Occipital lobe (tissue), 3 donors: ENCODE measurements at places on chromosomes 1 and 21. TPM values are rescaled to one million over a fixed set of nuclear protein-coding genes. Genes with fewer than 3 reads are reported as not detected.

Gene TDRKH
- 17.6 TPM for total RNA-seq

Gene ACTA1
- 1.7 TPM for total RNA-seq

Gene C1orf141
- not detected for total RNA-seq

Gene GFI1
- not detected for total RNA-seq

Gene GPR25
- total RNA-seq: not detected

Gene OSCP1
- total RNA-seq: 16.4 TPM

Gene OPTC
- not detected for total RNA-seq

Gene APCS
- not detected for total RNA-seq

Gene CELA2A
- not detected for total RNA-seq

Gene IFI44
- 57.1 TPM for total RNA-seq

Gene PPIAL4G
- 0.31 TPM for total RNA-seq

Gene BRINP3
- total RNA-seq: 28.9 TPM

Gene MAP3K6
- total RNA-seq: 2.7 TPM

DNA sequence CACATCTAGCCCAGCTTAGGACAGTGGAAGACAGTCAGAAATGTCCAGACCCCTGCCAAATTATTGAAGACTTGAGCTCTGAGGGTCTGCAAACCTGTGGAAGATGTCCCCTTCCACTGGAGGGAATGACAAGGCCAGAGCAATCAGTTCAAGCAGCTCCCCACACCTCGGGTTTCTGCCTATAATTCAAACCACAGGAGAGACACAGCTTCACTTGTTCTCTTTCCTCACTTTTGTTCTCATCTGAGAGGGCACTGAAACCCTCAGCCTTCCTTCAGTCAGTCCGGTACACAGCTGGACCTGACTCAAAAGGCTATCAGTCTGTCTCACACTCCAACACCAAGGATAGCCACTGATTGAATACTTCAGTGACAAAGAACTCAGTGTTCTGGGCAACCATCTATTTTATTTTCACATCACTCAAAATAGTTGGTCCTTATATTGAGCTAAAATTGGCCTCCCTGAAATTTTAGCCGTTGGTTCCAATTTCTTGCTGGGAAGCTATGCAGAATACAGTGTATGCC lies 70.1 kb downstream of the TENT5C start:
- DNase-seq: no peak

DNA sequence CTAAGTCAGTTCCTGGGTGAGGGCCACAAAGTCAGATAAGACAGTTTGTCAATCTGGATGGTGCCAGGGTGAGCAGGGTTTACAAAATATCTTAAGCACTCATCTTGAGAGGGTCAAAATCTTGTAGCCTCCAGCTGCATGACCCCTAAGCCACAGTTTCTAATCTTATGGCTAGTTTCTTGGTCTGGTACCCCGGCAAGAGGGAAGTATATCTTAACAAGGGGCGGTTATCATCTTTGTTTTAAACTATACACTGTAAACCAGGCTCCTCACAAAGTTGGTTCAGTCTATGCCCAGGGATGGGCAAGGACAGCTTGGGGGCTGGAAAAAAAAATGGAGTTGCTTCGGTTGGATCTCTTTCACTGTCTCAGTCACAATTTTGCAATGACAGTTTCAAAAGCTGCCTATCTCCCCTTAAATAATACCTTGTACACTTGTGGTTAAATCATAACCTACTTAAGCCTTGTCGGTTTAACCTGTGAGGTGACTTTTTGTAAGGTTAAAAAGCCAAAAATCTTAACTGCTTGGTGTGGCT lies 7.8 kb upstream of the CD46 start:
- DNase-seq: no peak

- DNase-seq: peak; percentile 20
These were observed 45.8 kb upstream of the DMRTB1 start for GRCh38 chr1:53413175-53414001.

GRCh38 chr1:174954671-174955669 lies 44.8 kb upstream of the CACYBP start:
- DNase-seq: no peak

- peak; percentile 45 for DNase-seq
These were observed 741 bp downstream of the RGS2 start for GRCh38 chr1:192809307-192810252.

- no peak for DNase-seq
These were observed 112.7 kb downstream of the HMCN1 start for GRCh38 chr1:185846672-185847444.

- no peak for DNase-seq
These were observed 169.6 kb downstream of the TGFB2 start for GRCh38 chr1:218514689-218515088.

DNA sequence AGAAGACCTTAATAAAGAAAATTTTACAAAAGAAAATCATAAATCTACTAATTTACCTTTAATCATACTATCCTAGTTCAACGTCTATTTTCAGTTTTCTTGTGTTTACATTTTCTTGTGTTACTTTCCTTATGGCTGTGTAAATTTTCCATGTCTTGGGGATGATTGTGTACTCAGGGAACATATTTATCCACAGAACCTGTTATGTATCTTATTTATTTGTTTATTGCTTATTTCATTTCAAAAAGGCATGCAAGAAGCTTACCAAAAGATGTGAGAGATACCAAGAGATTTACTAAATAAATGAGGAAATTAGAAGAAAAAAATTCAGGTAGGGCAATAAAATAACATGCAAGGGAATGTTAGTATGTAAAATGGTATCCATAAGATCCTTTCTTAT lies 22.8 kb downstream of the PBX1 start:
- no peak for DNase-seq

GRCh38 chr1:93005252-93005598 lies 44.0 kb upstream of the DIPK1A start:
- no peak for DNase-seq

DNA sequence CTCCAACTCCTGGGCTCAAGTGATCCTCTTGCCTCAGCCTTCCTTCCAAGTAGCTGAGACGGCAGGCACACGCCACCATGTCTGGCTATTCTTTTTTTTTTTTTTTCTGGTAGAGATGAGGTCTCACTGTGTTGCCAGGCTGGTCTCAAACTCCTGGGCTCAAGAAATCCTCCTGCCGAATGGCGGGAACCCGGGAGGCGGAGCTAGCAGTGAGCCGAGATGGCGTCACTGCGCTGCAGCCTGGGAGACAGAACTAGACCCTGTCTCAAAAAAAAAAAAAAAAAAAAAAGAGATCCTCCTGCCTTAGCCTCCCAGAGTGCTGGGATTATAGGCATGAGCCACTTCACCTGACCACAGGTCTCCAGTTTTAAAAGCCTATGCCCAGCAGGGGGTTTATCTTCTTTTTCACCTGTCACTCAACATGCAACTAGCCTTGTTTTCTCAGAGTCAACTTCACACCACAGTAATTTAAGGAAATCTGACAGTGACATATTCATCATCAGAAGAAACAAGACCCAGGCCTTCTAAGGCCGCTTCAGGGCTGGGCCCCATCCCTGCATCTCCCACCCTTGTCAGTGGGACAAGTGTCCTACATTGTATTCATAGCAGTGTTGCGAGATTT lies 38.3 kb upstream of the GALNT2 start:
- no peak for DNase-seq

- no peak for DNase-seq
These were observed 46.3 kb downstream of the GPR161 start for GRCh38 chr1:168090395-168090794.

GRCh38 chr21:35145626-35146233 lies 96.6 kb upstream of the RUNX1 start:
- DNase-seq: no peak

GRCh38 chr1:101235696-101236515 lies 913 bp upstream of the S1PR1 start:
- DNase-seq: no peak

DNA sequence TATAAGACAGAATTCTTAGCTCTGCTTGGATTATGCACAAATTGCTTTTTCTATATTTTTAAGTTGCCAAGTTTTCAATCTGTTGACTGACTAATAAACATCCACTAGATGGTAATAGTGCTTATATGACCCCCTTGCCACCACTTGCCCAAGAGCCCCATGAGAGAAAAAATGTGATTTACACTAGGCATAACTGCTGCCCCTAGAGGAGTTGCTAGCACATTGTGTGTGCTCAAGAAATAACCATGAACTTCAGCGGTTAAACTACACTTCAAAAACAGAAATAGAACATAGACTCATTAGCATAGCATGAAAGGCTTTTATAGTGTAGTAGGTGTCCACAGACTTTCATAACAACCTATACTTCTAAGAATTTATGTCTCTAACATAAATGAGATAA lies 61.4 kb downstream of the BRINP3 start:
- no peak for DNase-seq

DNA sequence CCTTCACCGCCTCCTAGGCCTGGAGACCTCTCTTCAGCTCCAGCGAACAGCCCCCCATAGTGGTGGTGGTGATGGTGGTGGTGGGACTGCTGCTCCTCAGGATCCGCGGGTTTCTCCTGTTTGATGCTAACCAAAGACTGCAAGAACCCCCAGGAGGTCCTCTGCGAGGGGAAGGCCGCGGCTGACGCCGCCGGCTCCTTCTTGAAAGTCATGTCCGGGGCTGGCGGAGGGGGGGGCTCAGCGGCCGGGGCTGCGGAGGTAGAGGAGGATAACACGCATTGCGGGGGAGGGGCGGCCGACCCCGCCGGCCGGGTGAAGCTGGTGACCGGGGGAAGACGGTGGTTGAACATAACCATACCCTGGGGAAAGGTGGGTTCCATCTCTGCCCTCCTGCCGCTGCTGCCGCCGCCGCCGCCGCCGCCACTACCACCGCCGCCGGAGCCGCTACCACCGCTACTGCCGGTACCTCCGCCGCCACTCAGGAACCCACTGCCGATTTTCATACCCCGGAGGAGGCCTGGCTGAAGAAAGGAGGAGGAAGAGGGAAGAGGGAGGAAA lies 554 bp downstream of the ZNF281 start:
- peak; percentile 8 for DNase-seq

DNA sequence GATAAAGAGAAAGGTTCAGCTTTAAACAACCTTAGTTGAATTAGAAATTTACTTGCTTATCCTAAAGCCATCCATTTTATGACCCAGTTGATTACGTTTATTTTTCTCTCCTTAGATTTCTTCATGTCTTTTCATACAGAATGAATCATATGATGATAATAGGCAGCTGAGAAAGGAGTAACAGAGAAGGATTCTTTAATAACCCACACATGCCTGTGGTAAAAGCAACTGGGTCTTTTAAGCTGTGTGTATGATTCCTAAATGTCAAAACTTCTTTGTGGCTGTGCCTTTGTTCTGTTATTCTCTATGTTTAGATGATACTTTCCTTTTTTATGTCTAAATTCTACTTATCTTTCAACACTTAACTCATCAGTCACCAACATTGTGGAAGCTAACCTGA lies 626.5 kb downstream of the NCAM2 start:
- DNase-seq: no peak

DNA sequence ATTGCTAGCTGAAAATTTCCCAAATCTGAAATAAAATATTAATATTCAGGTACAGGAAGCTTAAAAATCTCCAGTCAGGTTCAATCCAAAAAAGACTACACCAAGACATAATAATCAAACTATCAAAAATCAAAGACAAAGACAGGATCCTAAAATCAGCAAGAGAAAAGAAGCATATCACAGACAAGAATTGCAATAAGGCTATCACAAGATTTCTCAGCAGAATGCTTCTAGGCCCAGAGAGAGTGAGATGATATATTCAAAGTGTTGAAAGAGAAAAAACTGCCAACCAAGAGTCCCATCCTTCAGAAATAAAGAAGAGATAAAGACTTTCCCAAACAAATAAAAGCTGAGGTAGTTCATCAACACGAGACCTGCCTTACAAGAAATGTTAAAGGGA lies 5.0 kb upstream of the SELP start:
- DNase-seq: no peak

GRCh38 chr1:66860529-66860928 lies 59.5 kb upstream of the INSL5 start:
- no peak for DNase-seq

DNA sequence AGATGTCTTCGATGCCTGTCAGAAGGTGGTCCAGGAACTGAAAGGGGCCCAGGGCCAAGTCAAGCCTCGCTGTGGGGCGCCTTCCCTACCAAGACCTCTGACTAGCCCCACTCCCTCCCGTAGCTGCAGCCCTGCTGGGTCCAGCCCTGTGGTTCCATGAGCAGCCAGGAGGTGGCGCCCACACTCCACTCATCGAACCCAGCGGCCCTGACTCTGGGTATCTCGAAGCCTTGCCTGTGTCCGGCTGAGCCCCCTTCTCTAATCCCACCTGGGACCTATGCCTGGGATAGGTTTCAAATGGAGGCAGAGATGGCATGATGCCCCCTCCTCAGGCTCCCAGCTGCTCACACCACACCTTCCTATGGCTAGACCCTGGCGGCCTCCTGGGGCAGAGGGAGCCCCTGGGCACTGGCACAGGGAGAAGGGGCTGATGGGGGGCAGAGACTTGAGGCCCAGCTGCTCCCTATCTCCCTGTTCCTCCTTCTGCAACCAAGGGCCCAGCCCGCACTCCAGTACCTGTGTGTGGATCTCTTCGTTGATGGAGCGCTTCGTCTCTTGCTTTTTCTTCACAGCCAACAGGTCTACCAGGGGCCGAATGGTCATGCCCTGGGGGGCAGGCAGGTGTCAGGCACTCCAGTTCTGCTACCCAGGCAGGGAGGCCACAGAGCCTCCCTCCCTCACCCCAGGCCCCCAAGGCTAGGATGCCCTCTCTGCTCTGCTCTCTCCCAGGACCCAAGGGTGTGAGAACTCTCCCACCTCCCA lies 52.0 kb downstream of the SLC9A1 start:
- DNase-seq: peak; percentile 44

DNA sequence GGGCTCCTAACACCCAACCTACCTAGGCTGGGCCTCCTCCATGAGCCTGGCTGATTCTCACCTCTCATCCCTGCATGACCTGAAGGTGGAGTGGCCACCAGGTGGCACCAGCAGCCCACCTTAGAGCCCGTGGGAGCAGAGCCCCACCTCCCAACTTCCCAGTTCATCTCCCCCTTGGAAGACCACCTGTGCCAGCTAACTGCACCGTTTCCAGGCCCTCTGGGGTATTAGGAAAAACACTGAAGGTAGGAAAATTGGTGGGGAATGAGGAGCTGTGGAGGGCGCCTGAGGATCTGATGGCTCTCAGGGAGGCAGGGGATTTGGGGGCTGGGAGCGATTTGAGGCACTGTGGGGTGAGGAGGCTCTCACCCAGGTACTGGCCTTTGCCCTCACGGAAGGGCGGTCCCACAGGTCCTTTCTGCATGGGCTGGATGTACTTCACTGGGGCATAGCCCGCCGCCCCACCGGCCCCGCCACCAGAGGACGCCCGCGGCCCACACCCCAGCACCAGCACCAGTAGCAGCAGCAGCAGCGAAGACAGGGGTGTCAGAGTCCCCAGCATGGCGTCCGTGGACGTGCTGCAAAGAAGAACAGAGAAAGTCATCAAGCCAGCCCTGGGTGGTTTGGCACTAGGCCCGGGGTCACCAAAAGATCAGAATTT lies 11.1 kb downstream of the ADPRS start:
- peak; percentile 24 for DNase-seq

DNA sequence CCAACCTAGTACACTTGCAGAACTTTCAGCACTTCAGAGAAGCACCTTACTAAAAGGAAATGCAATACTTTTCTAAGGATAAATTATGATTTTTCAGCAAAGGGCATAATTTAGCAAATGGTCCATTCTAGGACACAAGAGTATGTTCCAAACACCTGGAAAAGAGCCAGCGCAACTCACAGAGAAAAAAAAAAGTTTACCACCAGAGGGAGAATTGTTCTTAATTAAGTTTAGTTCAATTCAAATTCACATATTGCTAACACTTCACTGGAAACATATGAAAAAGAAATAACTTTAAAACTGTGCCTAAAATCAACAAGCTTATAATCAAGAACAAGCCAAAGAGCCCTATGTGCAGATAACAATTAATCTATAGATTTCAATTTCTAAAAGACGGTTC lies 338.1 kb downstream of the SEC16B start:
- DNase-seq: no peak
